ENCODE measurements at places on chromosomes 5 and 9. TPM values are rescaled to one million over a fixed set of nuclear protein-coding genes. Genes with fewer than 3 reads are reported as not detected.

GRCh38 chr5:10235350-10235749 lies 14.3 kb downstream of the ATPSCKMT start:
- peaks cover 4% of the 10 kb centered on the region for H3K36me3 ChIP-seq
- no peaks in the 10 kb centered on the region for H3K4me1 ChIP-seq
- DNase-seq: no peak
- H3K27me3 ChIP-seq: no peaks in the 10 kb centered on the region
- no peak overlapping the region for H3K27ac ChIP-seq

- H3K4me1 ChIP-seq: peaks cover 14% of the 10 kb centered on the region
- no peak overlapping the region for H3K27ac ChIP-seq
- no peaks in the 10 kb centered on the region for H3K27me3 ChIP-seq
- H3K4me3 ChIP-seq: no peak overlapping the region
- no peaks in the 10 kb centered on the region for H3K36me3 ChIP-seq
Observed at GRCh38 chr9:95092262-95093072, 225.0 kb downstream of the FANCC start.

DNA sequence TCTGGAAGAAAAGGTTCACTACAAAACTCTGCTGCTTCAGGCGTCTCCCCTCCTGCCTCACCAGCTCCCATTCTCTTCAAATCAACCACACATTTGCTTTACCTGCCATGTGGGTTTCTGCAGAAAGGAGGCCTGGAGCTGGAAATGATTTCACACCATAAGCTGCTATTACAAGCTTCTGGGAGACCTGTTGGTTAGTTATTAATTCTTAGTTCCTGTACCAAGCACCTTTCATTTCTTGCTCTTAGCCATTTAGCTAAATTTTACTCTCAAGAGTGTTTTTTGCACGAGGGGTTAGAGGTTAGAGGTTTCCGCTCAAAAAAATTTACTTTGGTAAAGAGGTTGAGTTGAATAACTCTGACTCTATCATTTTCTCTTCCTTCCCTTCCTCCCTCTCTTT lies 70.3 kb downstream of the MAP1B start:
- H3K36me3 ChIP-seq: no peaks in the 10 kb centered on the region
- H3K27me3 ChIP-seq: peaks cover 16% of the 10 kb centered on the region
- no peak for DNase-seq
- no peak overlapping the region for H3K27ac ChIP-seq
- no peaks in the 10 kb centered on the region for H3K4me1 ChIP-seq
- no peak overlapping the region for H3K4me3 ChIP-seq

DNA sequence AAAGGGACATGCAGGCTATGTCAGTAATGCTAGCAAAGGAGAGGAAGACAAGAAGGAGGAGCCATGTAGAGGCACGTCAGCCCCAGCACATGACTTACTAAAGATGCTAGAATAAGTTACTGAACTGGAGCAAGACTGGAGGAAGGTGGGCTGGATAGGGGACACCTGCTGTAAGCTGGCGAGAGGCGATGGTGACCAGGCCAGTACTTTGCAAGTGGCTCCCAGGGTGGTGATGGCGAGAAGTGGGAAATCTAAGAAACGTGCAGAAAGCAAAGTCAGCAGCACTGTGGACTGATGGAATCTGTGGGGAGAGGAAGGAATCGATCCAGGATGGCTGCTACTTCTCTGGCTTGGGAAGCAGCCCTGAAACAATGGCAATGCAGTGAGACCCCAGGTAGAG lies 617.1 kb upstream of the ADAMTS16 start:
- no peaks in the 10 kb centered on the region for H3K27me3 ChIP-seq
- H3K27ac ChIP-seq: no peak overlapping the region
- no peaks in the 10 kb centered on the region for H3K36me3 ChIP-seq
- no peak for DNase-seq
- H3K4me3 ChIP-seq: no peak overlapping the region

GRCh38 chr9:96079779-96080178 lies 204.3 kb downstream of the ERCC6L2 start:
- H3K4me3 ChIP-seq: no peak overlapping the region
- DNase-seq: no peak
- peaks cover 10% of the 10 kb centered on the region for H3K27me3 ChIP-seq
- H3K36me3 ChIP-seq: no peaks in the 10 kb centered on the region

GRCh38 chr9:137829260-137829996 lies 48.2 kb upstream of the CACNA1B start:
- no peak for DNase-seq
- H3K36me3 ChIP-seq: peaks cover 38% of the 10 kb centered on the region

DNA sequence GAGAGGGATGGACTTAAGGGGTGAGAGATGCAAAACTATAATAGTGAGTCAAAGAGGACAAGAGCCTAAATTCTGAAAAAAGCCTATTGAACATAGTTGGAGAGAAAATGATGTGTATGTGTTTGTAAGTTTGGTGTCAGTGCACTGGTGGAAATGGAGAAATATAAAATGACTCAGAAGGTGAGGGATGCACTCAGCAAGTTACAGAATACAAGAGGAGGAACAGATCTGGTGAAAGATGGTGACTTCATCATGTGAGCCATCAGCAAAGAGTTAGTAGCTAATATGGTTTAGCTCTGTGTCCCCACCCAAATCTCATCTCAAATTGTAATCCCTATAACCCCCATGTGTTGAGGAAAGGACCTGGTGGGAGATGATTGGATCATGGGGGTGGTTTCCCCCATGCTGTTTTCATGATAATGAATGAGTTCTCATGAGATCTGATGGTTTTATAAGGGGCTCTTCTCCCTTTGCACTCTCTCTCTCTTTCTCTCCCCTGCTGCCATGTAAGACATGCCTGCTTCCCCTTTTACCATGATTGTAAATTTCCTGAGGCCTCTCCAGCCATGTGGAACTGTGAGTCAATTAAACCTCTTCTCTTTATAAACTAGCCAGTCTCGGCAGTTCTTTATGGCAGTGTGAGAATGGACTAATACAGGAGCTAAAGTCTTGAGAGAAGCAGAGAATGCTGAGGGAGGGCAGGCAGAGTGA lies 30.4 kb upstream of the FYB1 start:
- no peaks in the 10 kb centered on the region for H3K4me1 ChIP-seq
- H3K4me3 ChIP-seq: no peak overlapping the region
- no peaks in the 10 kb centered on the region for H3K27me3 ChIP-seq

GRCh38 chr5:86999951-87000350 lies 267.7 kb upstream of the RASA1 start:
- no peak for DNase-seq
- no peaks in the 10 kb centered on the region for H3K36me3 ChIP-seq
- H3K27me3 ChIP-seq: peaks cover 12% of the 10 kb centered on the region
- H3K27ac ChIP-seq: no peak overlapping the region
- no peak overlapping the region for H3K4me3 ChIP-seq

DNA sequence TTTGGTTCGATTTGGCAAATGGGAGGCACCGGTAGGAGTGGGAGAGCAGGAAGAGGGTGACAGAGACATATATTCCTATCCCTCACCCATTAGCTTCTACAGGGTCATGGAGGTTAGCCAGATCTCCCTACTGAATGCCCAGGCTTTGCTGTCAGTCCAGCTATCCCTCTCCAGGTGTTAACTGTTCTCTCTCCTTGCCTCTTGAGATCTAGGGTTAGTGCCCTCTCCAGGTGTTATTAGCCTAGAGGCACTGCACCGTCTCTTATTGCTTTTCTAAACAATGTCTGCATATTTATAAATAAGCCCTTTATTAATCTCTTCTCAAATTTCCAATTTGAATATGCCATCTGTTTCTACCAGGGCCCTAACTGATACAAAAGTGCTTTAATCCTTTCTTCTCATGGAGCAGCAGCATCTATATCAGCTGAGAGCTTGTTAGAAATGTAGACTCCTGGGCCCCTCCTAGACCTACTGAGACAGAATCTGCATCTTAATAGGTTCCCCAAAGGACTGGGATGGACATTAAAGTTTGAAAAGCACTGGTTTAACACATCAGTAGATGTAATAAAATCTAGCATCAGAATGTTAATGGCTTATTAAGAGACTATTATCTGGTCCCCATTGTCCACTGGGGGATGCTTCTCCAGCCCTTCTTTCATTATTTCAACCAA lies 322.5 kb upstream of the SLC24A2 start:
- no peak overlapping the region for H3K4me3 ChIP-seq
- no peaks in the 10 kb centered on the region for H3K4me1 ChIP-seq
- DNase-seq: no peak
- H3K36me3 ChIP-seq: peaks cover 9% of the 10 kb centered on the region
- no peak overlapping the region for H3K27ac ChIP-seq
- peaks cover 2% of the 10 kb centered on the region for H3K27me3 ChIP-seq

DNA sequence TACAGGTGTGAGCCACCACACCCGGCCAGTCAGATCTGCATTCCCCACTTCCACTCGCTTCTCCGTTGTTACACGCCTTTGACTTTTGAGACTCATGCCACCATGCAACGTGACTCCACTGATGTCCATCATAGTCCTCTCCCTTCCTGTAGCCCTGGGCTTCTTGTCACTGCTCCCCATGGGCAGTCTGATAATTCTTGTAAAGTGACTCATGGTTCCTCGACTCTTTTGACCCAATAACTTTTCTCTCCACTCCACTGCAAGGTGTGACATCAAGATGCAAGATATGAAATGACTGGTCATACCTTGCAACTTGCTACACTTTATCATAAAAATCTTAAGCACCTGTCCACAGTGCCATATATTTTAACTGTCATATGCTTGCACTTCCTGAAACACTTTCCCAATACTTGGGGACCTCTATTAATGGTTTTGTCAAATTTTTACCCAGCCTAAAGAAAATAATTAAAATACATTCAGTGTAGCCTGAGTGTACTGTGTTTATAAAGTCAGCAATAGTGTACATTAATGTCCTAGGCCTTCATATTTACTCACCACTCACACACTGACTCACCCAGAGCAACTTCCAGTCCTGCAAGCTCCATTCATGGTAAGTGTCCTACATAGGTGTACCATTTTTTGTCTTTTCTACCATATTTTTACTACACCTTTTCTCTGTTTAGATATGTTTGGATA lies 18.6 kb upstream of the ANKRD18A start:
- DNase-seq: no peak
- no peaks in the 10 kb centered on the region for H3K36me3 ChIP-seq
- no peak overlapping the region for H3K27ac ChIP-seq
- no peak overlapping the region for H3K4me3 ChIP-seq
- peaks cover 3% of the 10 kb centered on the region for H3K27me3 ChIP-seq

GRCh38 chr9:18073002-18073401 lies 401.0 kb upstream of the ADAMTSL1 start:
- no peak overlapping the region for H3K4me3 ChIP-seq
- no peak for DNase-seq
- no peaks in the 10 kb centered on the region for H3K36me3 ChIP-seq
- H3K27ac ChIP-seq: no peak overlapping the region

DNA sequence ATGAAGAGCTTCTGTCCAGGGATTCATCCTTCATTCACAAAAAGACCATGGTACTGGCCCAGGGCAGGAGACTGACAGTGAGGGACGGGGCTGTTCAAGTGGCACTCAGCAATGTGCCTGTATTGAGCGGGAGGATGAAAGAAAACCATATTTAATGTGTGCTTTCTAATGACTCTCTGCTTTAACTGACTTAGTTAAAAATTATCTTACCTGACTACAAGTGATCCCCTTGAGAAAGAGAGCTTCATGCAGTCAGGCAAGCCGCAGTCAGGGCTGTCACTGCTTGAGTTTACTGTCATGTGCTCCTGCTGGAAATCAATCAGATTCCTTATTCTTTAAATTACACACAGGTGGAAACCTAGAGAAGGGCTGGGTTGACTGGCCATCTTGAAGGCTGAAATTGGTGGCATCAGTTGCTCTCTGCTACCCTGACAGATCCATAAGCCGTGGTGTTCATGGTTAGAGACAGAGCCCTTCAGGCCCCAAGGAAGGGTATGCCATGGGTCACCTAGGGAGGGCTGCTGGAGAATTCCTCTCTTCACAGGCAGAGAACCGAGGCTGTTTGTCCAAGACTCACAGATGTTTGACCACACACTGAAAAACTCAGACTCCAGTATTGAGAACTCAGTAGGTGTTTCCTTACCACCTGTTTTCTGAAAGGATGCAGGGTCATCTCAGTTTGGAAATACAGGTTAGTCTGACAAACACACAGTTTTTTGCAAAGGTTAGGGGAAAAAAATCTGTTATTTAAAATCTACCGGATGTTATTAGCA lies 70.9 kb downstream of the TRIO start:
- H3K4me1 ChIP-seq: peaks cover 21% of the 10 kb centered on the region
- no peak overlapping the region for H3K27ac ChIP-seq
- DNase-seq: no peak
- H3K27me3 ChIP-seq: peaks cover 11% of the 10 kb centered on the region
- no peaks in the 10 kb centered on the region for H3K36me3 ChIP-seq

- peaks cover 85% of the 10 kb centered on the region for H3K4me1 ChIP-seq
- peak overlapping the region; percentile 79 for H3K27ac ChIP-seq
- no peak for DNase-seq
- H3K36me3 ChIP-seq: peaks cover 30% of the 10 kb centered on the region
- no peaks in the 10 kb centered on the region for H3K27me3 ChIP-seq
Observed at GRCh38 chr5:141608557-141608956, 10.2 kb downstream of the DIAPH1 start.

DNA sequence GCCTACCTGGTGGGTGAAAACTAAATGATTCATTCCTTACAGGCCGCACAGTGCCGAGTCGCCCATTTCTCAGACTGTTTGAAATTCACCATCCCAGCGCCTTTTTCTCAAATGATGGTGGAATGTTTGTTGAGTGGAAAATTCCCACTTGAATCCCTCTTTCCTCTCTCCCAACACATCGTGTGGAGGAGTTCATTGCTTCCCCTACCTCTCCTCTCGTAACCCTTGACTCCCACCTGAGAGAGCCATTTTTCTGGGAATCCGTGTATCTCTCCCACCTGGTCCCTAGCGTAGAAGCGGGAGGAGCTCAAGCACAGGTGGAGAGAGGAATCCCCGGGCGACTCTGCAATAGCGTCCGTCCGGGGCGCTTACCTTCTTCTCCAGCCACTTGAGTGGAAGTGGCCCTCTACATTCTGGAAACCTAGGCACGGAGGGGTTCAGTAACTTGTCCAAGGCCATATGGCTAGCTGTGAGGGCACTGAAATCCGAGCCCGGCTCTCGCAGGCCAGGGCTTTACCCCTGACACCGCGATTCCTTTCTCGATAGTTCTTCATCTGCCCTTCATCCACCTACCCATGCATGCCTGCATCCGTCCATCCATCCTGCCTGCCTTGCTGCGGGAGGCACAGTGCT lies 683 bp downstream of the OSMR start:
- H3K36me3 ChIP-seq: peaks cover 2% of the 10 kb centered on the region
- DNase-seq: no peak
- peak overlapping the region; percentile 80 for H3K4me3 ChIP-seq

- H3K36me3 ChIP-seq: no peaks in the 10 kb centered on the region
- DNase-seq: no peak
- no peaks in the 10 kb centered on the region for H3K4me1 ChIP-seq
- no peak overlapping the region for H3K4me3 ChIP-seq
- no peaks in the 10 kb centered on the region for H3K27me3 ChIP-seq
Observed at GRCh38 chr5:61050292-61050691, 105.3 kb downstream of the NDUFAF2 start.

- H3K4me1 ChIP-seq: peaks cover 4% of the 10 kb centered on the region
- peaks cover 35% of the 10 kb centered on the region for H3K36me3 ChIP-seq
- no peak overlapping the region for H3K27ac ChIP-seq
- DNase-seq: no peak
- H3K27me3 ChIP-seq: no peaks in the 10 kb centered on the region
Observed at GRCh38 chr9:91266448-91266847, 95.3 kb downstream of the AUH start.

The GRM6 gene
- not detected for total RNA-seq

The PCDHA4 gene
- total RNA-seq: not detected

The FBLL1 gene
- total RNA-seq: not detected

The IFNB1 gene
- total RNA-seq: 0.23 TPM

The ANKRD55 gene
- 1.0 TPM for total RNA-seq

The SYK gene
- 0.18 TPM for total RNA-seq
